Pulmonary artery endothelial cell (primary cell): ENCODE measurements at places on chromosomes 4 and X.

- DNase-seq, result no peak
These were observed 69.2 kb downstream of the HADH start for GRCh38 chr4:108058685-108059440.

DNA sequence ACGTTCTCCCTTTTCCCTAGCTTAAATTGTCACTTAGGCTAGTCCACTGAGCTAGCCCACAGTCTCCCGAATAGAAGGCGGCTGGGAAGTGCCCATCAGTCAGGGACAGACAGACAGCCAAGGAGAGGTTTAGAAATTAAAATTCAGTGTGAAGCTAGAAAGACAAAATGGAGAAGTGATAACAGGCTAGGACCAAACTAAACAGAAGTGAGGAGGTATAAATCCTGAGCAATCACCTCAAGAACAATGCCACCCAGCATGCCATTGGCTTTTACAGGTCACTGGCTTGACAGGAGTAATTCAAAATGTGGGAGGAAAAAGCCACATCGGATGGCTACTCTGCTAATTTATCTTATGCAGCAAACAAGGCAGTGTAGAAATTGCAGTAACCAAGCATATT, 138.9 kb downstream of the MAPK10 start:
- no peak for DNase-seq

- no peak for DNase-seq
These were observed 144.1 kb upstream of the GIMD1 start for GRCh38 chr4:106512706-106513105.

DNA sequence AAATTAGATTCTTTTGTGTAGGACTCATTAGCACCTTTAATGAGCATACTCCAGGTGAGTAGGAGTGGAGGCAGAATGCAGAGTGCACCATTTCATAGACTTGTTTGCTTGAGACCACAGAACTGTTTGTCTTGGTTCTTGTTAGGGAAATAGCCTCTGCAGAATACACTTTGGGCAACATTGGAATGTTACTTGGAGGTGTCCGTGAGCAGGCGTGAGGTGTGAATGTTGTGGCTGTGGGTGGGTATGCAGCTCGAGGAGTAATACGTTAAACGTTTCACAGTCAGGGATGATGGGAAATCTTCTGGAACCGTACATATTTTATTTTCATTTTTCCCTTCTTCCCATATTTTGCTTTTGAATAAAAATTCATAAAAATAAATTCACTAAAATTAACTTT, 31.6 kb downstream of the PAQR3 start:
- no peak for DNase-seq

GRCh38 chr4:41069257-41069656, 145.1 kb downstream of the APBB2 start:
- DNase-seq, result no peak

DNA sequence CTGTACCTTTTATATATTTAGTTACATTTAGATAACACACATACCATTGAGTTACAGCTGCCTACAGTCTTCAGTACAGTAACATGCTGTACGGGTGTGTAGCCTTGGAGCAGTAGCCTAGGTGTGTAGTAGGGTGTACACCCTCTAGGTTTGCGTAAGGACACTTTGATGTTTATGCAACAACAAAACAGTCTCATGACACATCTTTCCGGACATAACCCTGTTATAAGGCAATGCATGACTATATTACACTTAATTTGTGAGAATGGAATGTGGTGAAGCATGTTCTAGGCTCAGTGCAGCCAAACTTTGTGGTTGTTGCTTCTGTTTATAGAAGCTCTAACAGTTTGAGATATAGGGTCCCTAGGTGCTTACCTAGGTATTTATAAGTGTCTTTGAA, 65.4 kb downstream of the SPRY1 start:
- no peak for DNase-seq
